ENCODE measurements at places on chromosomes 2 and 18. TPM values are rescaled to one million over a fixed set of nuclear protein-coding genes. Genes with fewer than 3 reads are reported as not detected.

DNA sequence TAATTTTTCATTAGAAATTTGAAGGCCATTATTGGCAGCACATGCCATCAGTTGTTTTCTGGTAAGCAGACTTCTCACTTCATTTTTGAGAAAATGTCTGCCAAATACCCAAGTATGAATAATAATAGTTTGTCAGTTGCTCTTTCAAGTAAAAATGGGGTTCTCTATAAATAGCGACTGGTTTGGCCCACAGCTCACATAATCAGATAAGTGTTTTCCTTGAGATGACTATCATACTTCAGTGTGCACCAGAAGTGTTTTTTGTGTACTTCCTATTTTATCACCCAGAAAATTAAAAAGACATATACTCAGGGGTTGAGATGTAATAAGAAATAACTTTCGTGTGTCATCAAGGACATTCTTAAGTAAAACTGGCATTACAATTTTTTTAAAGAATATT lies 147.1 kb downstream of the PHLPP1 start:
- DNase-seq, result no peak

The CCDC142 gene
- 8.0 TPM for total RNA-seq

DNA sequence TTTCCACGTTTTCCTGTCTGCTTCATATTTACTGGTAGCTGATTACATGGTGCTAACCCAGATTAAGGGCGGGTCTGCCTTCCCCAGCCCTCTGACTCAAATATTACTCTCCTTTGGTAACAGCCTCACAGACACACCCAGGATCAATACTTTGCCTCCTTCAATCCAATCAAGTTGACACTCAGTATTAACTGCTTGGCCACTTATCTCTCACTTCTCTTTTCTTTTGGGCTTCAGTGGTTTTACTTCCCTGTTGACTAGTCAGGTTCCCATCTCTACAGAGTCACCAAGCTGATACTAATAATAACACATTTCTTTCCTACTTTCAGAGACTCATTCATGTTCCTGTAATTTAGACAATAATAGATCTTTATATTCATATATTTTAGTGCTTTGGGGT lies 302.2 kb upstream of the MAP2 start:
- no peak for DNase-seq

DNA sequence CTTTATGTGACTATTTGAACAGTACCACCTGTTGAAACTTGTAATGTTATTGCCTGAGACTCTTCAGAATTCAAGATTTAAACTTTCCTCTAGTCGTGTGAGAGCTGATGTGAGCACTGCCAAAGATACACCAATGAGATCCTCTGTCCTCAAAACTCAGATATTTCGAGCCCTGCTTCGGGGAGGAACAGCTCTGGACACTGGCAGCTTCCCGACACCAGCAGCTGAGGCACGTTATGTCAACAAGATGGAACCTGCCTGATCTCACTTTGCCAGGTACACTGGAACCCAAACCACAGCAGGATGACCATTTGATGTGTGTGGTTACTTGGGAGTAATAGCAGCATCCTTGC lies 319.9 kb upstream of the RBMS1 start:
- no peak for DNase-seq

DNA sequence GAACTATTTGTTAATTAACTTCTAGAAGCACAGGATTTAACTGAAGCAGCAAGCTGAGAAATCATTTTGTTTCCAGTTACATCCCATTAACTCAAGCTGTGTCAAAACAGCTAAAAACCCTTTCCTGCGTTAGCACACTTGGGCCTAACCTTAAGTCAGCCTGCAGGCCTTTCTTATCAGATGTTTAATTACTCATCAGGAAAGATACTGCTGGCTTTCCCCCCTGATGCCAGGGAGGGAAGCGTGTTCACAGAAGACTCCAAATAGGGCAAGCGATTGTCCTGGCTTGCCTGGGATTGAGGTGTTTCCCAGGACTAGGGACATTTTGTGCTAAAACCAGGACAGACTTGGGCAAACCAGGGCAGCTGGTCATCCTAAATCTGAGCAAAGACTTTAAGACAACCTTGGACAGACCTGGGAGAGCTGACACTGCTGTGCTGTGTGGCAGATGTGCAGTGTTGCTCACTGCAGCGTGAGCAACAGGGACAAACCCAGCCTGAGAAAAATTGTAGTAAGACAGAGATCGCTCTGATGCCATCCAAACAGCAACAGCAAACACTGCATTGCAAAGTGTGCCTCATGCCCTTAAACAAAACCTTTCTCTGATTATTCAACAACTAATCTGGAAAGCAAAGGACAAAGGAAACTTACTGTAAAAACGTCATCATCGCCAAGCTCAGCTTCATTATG lies 100.9 kb downstream of the SPRED2 start:
- no peak for DNase-seq

DNA sequence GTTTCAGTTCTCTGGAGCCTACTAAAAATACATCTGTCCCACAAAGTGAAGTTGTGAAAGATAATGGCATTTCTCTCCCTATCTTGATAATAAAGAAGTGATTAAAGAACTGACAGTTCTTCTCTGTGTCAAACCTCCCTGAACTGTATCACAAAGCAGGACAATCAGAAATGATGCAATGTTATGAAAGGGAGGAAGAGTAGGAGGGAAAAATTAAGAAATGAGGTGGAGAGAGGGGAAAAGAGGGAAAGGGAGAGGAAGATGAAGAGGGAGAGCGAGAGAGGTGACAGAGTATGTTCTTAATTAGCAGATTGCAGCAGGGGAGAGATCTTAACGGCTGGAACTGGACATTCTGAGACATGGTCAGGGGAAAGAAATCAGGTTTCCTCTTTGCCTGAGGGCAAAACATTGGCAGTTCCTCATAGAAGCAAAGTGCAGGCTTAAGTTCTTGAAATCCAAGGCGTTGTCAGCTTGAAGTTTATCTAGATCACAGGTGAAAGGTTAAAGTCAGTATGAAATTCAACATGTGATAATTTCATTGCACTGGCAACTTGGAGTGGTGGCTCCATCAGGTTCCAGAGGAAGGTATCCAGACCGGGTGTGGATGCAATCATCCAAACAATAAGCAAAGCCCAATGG lies 54.6 kb downstream of the RDH14 start:
- no peak for DNase-seq

The RAB11FIP5 gene
- 38.1 TPM for total RNA-seq

The STEAP3 gene
- 10.7 TPM for total RNA-seq

The NDUFV2 gene
- total RNA-seq, result 325 TPM

The POTEF gene
- total RNA-seq, result not detected

The FSIP2 gene
- 0.40 TPM for total RNA-seq

The CNTNAP5 gene
- total RNA-seq, result not detected

DNA sequence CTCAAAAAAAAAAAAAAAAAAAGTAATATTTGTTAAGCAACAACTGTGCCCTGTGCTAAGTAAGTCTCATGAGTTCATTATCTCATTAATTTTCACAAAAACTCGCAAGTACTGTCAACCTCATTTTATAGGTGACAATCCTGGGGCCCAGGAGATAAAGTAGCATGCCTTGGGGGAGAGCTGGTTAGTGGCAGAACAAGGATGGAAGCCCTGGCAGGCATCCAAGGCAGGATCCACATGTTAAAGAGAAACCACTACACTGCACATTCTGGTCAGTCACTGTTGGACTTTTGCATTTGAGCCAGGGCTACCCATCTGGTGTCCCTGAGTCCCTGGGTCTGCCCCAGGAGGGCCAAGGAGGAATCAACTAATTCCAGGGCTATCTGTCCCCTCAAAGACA lies 54.6 kb downstream of the ZFP36L2 start:
- DNase-seq, result no peak

Measured in cardiac septum (tissue), 1 donor.